Stimulated activated naive CD8-positive, alpha-beta T cell treated with anti-CD3 and anti-CD28 coated beads, Interleukin-15, Interleukin-2, amounts not matched to agents 100 U/mL and 50 U/mL, for 24 hours (primary cell): ENCODE measurements at places on chromosomes 12 and 14.

DNA sequence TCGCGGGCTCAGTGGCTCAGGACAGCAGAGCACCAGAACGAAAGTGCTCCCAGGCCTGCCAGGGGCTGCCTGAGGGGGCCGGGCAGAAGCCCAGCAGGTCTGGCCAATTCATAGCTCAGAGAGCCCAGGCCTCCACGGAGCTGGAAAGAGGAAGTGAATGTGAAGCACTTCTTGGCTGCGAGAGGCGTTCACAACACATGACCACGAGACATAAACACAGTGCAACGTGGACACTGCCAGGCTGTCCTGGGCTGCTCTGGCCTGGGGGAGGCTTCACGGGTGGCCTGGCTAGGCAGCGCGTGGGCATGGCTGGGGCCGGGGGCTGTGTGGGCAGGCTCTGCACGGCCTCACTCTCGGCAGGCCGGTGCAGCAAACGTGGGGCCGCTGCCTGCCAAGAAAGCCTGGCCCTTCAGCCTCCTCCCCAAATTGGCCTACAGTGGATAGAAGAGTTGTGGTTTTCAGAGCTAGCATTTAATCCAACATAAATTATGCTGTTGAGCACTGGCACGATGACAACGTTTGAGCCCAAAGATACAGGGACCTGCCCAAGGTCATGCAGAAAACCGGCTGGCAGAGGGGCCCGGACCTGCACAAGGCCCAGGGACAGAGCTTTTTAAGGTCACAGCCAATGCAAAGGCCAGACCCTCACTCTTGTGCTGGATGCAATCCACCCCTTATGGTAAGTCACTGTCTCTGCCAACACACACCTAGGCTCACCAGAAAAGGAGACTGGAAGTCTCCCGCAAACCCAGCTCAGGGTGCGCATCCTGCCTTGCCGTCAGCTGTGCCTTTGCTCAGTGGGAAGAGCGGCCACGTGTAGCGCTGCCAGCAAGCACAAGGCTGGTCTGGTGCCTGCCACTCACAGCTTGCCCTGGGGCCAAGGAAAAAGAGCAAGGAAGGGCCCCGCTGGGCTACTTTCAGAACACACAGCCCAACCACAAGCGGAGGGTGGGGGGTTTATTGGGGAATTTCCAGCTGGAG, 8.6 kb downstream of the SLC25A29 start:
- DNase-seq: no peak

DNA sequence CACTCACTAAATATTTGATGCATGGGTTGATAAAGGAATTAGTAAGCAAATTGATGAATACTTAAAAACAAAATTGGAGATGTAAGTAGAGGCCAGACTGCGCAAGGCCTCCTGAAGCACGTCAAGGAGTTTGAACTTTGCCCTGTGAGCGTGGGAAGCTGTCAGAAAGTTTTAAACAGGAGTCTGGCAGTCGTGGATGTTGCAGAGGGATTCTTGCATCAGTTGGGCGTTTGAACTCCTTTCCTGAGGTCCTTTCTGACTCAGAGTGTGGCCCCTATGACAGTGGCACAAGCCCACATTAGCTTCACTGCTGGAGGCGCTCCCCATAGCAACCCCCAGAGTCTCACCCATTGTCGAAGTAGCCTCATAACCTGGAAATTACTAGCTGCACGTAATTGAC, 17.9 kb upstream of the IL22 start:
- DNase-seq: no peak

DNA sequence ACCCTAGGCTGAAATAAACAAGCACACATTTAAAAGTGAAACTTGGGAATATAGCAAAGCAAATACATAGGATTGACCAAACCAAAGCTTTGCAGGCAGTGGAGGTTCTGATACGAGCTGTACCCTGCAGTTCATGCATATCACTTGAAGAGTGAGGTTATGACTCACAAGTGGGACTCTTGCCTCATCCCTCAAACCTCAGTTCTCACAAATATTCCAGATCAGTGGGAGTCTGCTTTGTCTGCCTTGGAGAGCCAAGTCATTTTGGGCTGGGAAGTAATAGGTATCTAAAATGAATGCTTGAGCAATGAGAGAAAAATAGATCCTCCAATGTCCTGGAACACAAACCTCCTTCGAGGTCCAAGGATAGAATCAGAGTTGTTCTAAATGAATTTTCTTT, 116.4 kb downstream of the LRIG3 start:
- DNase-seq: no peak

GRCh38 chr14:54760866-54761575, 141.6 kb downstream of the GCH1 start:
- no peak for DNase-seq

DNA sequence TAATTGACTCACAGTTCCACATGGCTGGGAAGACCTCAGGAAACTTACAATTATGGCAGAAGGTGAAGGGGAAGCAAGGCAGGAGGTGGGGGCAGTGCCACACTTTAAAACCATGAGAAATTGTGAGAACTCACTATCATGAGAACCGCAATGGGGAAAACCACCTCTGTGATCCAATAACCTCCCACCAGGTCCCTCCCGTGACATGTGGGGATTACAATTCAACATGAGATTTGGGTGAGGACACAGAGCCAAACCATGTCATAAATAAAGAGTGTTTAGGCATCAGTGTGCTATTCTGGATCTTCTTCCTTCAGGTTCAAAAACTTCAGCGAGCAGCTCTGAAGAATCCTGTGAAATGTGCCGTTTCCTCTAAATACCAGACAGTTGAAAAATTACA, 9.7 kb downstream of the DDX47 start:
- DNase-seq: no peak

GRCh38 chr14:65070471-65070976, 31.8 kb downstream of the MAX start:
- DNase-seq: no peak

GRCh38 chr12:65818454-65819382, 5.6 kb upstream of the HMGA2 start:
- DNase-seq: no peak

GRCh38 chr14:33317675-33318074, 379.0 kb downstream of the NPAS3 start:
- no peak for DNase-seq

- no peak for DNase-seq
Measured at GRCh38 chr12:43835264-43835655, 621 bp upstream of the TMEM117 start.

DNA sequence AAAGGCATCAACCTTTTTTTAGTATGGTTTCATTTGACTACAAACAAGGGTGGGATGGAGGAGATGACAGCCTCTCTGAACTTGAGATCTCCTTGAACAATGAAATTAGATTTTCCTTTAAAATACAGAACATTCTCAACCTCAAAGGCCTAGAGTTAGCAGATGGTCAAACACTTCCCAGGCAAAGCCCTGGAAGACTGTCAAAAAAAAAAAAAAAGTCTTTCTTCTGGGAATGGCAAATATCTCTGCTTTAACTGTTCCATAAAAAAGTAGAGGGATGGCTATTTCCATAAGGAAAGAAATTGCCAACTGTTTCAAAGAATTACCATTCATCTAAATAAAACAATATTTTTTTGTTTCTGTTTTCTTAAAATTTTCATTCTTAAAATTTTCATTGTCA, 870.8 kb downstream of the GALC start:
- DNase-seq: no peak

- no peak for DNase-seq
Measured at GRCh38 chr14:95034788-95035187, 122.5 kb downstream of the DICER1 start.

DNA sequence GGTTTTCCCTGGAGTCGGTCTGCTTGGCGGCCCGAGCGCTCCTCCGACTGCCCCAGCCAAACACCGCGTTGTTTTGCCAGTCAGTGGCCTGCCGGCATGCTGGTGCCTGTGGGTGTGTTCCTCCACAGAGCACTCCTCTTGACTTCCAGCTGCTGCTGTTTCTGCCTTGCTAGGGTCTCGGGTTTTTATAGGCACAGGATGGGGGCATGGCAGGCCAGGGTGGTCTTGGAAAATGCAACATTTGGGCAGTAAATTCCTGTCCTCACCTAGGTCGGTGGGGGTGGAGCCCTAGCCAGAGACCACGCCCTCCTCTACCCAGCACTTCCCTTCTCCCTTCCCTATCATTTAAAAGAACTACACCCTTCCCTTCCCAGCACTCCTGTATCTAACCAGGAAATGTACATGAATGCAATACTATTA, 34.7 kb upstream of the VASH1 start:
- no peak for DNase-seq

DNA sequence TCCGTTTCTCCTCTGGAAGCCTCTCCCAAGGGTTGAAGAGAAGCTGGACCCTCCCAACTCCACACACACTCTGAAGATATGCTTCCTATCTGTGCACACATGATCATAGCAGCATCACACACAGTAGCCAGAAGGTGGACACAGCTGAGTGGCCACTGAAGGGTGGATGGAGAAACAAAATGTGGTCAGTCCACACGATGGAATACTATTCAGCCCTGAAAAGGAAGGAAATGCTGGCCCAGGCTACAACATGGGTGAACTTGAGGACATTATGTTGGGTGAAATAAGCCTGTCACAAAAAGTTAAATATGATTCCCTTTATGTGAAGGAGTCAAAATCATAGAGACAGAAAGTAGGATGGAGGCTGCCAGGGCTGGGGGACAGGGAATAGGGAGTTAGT, 43.9 kb upstream of the DLK1 start:
- DNase-seq: no peak

- no peak for DNase-seq
Measured at GRCh38 chr12:6666211-6666610, 3.3 kb upstream of the ING4 start.

DNA sequence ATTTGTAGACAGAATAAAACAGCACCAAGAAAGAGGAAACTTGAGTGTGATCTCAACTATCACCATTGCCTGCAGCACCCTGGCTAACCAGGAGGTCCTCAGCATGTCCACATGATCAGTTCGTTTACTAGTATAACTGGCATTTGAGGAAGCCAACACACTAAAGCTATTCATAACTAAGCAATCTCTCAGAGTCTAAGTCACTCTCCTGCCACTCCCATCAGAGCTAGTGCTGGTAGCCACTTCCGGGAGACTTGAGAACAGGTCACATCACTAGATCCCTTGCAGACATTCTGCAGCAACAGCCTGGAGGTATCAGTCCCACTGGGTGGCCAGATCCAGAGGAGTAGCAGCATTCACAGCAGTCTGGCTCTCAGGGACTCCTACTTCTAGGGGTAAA, 352.9 kb upstream of the OR4E1 start:
- no peak for DNase-seq

DNA sequence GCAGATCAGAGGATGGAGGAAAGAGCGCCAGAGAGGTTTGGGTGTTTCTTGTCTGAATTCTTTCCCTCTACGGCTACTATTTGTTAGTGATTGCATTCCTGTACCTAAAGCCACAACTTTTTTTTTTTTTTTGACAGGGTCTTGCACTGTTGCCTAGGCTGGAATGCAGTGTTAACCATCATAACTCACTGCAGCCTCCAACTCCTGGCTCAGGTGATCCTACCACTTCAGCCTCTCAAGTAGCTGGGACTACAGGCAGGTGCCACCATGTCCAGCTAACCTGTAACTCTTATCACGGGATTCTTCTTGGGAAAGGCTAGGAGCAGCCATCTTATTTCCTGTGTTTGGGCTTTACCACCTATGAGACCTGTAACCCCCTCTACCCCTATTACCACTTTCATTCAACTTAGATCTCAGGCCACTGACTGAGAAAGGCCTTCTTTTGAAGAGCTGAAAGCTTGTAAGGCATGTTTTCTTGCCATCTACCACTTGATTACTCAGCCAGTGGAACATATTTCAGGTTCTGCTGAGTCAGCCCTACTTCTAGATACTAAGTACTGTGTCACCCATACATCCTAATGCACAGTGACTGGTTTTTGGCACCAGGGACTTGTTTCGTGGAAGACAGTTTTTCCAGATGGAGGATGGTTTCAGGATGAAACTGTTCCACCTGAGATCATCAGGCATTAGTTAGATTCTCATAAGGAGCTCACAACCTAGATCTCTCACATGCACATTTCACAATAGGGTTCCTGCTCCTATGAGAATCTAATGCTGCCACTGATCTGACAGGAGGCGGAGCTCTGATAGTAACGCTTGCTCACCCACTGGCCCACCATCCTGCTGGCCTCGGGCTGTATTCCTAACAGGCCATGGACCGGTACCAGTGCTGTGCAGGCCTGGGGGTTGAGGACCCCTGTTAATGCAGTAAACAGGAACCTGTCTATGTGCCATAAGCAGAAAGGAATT, 6.9 kb downstream of the VEZT start:
- DNase-seq: no peak

- DNase-seq: no peak
Measured at GRCh38 chr12:95724767-95725166, 65.8 kb downstream of the NTN4 start.

DNA sequence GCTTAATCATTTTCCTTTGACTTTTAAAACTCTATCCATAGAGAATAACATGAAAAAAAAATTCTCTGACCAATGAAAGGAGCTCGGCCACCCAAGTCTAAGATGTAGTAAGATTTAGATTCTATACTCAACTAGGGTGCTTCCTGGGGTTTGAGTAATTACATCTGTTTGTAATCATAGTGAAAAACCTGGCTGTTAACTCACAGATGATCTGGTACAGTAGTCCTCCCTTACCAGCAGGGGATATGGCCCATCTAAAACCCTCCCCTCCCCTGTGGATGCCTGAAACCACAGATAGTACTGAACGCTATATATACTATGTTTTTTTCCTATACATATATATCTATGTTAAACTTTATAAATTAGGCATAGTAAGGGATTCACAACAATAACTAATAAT, 89.2 kb downstream of the DAAM1 start:
- no peak for DNase-seq

DNA sequence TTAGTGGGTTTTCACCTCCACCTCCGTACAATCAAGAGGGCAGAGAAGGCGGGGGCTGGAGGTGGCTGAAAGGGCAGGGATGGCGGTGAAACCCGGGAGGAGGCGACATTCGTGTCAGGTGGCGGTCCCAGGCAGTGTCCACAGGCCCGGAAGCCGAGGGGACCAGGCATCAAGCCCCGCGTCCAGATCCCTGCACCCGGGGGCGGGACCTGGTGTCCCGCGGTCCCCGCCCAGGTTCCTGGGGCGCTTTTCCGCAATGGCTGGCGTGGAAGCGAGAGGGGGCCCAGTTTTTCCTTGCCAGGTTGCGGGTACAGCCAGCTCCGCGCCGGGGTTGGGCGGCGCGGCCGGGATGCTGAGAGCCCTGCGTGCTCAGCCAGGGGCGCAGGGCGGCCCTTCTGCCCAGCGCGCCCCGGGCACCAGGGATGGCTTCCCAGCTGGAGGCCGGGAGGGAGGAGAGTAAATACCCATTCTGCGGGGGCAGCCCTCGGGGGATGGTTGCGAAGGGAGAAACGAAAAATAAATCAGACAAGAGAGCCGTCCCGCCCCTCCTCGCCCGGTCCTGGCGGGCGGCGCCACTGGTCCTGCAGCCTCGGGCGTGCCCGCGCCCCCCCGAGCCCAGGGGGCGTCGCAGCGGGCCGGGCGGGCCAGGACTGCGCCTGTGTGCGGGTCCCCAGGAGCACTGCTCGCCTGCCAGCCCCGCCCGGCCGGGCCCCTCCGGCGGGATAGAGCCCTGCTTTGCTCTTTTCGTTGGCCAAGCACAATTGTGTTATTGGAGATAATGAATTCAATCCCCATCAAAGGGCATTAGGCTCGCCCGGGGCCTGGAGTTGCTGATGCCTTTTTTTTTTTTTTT, 11.5 kb downstream of the FOXA1 start:
- no peak for DNase-seq

GRCh38 chr12:113130457-113131135, 5.0 kb downstream of the RASAL1 start:
- no peak for DNase-seq
